ENCODE measurements at places on chromosomes 3 and 15.

DNA sequence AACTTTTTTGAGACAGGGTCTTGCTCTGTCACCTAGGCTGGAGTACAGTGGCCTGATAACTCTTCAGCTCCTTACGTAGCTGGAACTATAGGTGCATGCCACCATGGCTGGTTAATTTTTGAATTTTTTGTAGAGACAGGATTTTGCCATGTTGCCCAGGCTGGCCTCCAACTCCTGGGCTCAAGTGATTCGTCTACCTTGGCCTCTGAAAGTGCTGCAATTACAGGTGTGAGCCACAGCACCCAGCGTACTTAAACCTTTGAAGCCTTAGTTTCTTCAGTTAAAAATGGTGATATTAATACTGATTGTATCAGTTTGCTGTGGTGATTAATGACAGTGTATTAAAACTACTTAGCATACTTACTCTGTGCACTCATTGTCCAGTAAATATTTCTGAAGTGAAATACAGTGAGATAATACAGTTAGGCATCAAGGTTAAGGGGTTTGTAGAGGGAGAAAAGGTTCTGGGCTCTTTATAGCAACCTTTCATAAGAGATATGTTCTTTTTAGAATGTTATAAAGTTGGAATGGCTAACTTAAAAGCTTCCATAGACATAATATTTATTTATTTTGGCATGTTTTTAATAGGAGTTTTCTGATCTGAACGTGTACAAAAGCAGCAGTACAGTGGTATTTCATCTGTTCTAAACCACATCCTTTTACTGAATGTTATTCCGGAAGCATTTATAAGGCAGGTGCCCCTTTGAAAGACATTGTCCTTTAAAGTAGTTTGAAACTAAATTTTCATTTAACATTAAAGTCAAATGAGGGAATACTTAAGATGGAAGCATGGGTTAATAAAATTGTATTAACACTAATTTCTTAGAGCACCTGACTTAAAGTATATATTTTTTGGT, 23.6 kb downstream of the NCK1 start:
- peak; percentile 47 for DNase-seq

GRCh38 chr3:59953104-59953503, 903.3 kb upstream of the CFAP20DC start:
- DNase-seq = no peak

DNA sequence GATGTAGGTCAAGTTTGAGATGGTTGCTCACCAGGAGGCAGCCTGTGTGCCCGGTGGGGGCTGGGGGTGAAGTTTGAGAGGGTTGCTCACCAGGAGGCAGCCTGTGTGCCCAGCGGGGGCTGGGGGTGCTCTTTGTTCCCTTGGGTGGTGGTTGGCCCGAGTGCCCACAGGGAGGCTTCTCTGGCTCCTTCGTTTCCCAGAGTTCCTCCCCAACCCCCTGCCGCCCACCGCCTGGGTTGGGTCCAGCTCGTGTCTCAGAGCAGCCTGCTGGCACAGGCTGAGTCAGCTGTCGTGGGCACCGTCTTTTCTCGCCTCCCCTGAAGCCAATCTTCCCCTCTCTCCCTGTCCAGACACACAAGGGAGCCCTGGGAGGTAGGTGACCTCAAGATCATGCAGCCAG, 3.1 kb downstream of the APBA2 start:
- DNase-seq = no peak

DNA sequence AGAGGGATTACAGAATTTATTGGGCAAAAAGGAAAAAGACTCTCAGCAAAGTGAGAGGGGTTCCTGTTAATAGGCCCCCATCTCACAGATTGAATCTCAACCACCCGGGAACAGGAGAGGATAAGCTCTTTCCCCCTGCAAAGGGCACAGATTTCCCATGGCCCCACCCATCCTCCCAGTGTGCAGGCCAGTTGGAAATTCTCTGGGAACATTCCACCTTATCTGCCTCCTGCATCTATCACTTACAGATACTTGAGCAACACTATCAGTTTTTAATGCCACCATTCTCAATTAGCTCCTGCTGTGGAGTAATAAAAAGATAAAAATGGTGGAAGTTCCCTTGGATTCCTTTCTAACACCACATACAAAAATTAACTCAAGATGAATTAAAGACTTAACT, 350.0 kb upstream of the BCHE start:
- no peak for DNase-seq

DNA sequence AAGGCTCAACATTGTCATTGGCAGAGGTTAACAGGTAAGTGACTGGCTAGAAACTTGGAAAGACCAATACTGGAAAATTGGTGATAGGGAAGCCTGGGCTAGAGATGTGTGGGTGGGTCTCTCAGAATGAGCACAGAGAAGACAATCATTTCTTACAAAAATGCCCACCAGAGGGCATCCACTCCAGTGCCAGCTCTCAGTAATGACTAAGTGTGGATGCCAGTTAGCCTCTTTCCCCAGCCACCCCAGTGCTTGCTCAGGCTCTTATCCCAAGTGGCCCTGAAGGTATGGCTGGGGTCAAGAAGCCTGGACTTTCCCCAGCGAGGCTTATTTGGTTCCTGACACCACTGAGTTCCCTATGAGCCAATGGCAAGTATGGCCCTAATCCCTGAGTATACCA, 115.9 kb upstream of the ST8SIA2 start:
- no peak for DNase-seq

GRCh38 chr3:40924559-40925141, 274.7 kb upstream of the CTNNB1 start:
- no peak for DNase-seq

- no peak for DNase-seq
These were observed 34.5 kb downstream of the TGFBR2 start for GRCh38 chr3:30640851-30641250.

DNA sequence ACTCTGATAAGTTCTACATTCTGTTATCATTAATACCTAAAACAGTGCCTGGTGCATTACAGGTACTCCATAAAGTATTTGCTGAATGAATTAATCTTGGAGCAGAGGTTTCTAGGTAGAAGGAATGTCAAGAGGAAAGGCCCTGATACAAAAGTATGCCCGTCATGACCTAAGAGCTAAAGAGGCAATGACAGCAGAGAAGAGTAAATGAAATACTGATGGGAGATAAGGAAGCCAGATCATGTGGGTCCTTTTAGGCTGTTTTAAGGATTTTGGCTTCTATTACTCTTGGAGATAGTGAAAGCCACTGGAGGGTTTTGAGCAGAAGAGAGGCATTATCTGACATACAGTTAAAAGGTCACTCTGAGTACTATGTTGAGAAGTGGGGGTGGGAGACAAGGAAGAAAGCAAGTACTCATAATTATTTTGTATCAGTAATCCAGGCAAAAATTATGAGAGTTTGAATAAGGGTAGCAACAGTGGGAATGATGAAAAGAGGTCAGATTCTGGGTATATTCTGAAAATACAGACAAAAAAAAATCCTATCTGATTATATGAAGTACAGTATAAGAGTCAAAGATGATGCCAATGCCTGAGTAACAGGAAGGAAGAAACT, 48.3 kb downstream of the DENND4A start:
- DNase-seq = no peak

- DNase-seq = no peak
These were observed 101.9 kb upstream of the RORA start for GRCh38 chr15:61331019-61331418.

GRCh38 chr3:138796761-138797160, 38.0 kb downstream of the PIK3CB start:
- DNase-seq = no peak

GRCh38 chr3:29279806-29280205, 1.1 kb upstream of the RBMS3 start:
- DNase-seq = no peak

DNA sequence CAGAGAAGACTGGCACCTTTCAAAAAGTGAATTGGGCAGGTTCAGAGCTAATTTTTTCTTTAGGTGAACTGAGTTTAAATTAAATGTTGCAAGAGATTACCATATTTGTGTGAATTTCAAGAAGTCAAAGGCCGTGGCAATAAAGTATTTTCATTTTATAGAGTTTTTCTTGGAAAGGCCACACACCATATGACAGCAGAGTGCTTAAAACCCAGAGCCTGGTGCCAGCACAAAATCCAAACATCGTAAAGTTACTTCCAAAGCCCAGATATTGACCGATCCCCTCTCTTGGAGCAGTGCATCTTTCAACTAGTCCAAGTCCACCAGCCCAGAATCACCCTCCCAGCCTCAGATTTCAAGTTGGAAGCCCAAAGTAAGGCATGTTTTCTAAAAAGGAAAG, 164.5 kb downstream of the VGLL4 start:
- no peak for DNase-seq
